ENCODE measurements at places on chromosomes 3 and 15.
A peak's percentile ranks its signal among the peaks of the same experiment; 100 is the strongest.

DNA sequence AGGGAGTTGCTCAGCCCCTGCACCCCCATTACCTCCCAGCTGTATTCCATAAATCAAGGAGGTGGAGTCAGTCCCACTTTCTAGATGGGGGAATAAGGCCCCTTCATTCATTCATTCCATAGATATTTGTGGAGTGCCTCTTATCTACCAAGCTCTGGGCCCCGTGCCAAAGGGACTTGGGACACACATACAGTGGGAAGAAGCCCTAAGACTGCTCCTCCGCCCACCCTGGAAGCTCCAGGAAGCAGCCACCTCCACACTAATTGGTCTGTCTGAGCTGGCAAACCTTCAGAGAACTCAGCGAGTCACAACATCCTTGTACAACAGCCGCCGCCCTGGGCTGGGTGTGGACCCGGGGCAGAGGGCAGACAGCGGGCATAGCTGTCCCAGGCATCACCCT is 6.4 kb downstream of the STRA6 start:
- peak; percentile 34 for DNase-seq

- no peak for DNase-seq
These were observed 30.4 kb upstream of the TRPM1 start for GRCh38 chr15:31131853-31132375.

DNA sequence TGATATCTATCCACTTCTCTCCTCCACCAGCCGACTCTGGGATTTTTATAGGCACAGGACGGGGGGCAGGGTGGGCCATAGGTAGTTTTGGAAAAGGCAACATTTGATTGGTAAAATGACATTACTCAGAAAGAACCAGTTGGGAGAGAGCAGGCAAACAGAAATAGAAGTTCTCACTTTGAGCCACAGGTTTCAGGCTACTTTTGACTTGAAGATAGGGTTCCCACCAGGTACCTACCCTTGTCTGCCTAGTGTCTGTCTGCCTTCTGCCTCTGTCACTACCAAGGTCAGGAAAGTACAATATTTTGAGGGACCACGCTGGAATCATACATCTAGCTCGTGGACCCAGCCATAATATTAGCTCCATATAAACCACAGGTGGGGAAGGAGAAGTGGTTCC is 412.9 kb upstream of the GRM7 start:
- DNase-seq: no peak

- no peak for DNase-seq
These were observed 40.5 kb upstream of the CCK start for GRCh38 chr3:42306499-42306898.

DNA sequence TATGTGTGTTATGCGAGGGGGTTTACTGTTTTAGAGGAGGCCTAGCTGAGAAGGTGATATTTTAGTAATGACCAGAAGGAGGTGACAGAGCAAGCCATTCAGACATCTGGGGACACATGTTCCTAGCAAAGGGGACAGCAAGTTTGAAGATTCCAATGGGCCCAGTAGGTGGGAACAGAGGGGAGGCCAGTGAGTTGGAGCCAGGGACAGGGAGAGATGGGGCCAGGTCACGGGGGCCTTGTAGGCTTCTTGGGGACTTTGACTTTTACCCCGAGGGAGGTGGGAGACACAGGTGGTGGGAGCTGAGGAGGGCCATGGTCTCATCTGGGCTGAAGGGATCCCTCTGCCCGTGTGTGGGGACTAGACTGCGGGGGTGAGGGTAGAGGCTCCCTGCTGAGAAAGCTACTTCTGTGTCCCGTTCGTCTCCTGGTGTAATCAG is 72.5 kb downstream of the MGLL start:
- no peak for DNase-seq

GRCh38 chr3:48180531-48181253 is 7.5 kb downstream of the CDC25A start:
- DNase-seq: no peak

- no peak for DNase-seq
These were observed 7.5 kb upstream of the PLS1 start for GRCh38 chr3:142588703-142589102.

- no peak for DNase-seq
These were observed 307.0 kb downstream of the ARPP21 start for GRCh38 chr3:35946121-35946853.

DNA sequence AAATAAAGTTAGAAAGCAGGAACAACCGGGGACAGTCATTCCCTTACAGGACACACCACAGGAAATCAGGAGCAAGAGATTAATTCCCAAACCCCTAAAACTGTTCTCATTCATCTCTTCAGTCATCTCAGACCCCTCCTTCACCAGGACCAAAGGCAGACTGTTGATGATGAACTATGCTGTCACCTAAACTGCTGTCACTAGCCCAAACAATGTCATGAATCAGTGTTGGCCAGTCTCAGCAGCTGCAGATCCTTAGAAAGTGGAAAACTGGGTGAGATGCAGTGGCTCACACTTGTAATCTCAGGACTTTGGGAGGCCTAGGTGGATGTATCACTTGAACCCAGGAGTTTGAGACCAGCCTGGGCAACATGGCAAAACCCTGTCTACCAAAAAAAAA is 909.6 kb downstream of the ROBO1 start:
- no peak for DNase-seq

DNA sequence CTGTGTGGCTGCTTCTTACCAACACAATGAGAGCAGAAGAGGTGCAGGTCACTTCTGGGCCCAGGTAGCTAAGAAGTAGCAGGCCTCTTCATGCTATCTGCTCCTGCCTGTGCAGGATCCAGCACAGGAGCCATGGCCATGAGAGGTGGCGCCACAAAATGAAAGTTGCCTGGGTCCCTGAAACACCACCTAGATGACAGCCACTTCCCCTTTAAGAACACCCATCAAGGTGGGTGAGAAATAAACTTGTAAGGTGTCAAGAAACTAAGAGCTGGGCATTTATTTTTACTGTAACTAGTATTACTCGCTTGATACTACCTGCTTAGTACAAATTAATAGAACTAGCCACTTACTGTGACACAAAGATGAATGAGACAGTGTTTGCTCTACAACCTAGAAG is 484.6 kb upstream of the TBL1XR1 start:
- DNase-seq: no peak

DNA sequence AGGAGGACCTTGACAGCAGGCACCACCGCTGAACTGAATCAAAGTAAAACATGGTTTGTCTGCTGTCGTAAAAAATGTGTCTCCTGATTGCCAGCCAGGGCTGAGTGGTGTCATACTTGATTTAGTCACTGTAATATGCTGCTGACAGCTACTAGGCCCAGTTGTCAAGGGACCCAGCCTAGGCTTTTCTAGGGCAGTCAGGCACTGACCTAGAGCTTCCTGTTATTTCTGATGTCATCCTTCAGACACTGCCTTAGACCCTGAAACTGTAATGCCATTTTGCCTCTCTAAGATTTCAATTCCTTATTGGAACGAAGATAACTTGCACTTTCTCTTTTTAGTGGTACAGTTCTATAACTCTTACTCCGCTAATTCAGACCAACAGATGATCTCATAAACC is 2.6 kb upstream of the MRPL3 start:
- DNase-seq: no peak

GRCh38 chr3:183455089-183455488 is 26.7 kb upstream of the MCF2L2 start:
- DNase-seq: no peak

Measured in NCI-H1105 (cell line).